ENCODE measurements at places on chromosomes 12 and 14.

DNA sequence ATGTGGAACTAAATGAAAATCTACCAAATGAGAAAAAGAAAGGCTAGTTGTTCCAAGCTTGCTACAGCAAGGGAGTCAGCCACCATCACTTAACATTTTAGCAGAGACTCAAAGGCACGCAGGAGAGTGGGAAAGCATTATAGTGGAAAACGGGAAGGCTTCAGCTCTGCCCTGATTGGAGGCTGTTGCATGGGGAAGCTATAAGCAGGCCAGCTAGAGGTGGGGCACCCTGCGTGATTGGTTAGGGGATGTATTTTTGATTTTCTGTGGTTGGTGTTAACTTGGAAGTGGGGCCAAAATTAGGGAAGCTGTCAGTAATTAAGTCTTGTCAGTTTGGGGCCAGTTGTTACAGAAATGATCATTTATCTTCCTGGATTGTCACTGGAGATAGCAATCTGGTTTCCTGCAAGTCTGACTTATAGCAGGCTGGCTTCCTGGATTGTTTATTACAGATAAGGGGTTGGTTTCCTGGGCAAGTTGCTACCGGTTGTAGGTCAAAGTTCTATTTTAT, 93.9 kb downstream of the FAR2 start:
- no peak for DNase-seq

DNA sequence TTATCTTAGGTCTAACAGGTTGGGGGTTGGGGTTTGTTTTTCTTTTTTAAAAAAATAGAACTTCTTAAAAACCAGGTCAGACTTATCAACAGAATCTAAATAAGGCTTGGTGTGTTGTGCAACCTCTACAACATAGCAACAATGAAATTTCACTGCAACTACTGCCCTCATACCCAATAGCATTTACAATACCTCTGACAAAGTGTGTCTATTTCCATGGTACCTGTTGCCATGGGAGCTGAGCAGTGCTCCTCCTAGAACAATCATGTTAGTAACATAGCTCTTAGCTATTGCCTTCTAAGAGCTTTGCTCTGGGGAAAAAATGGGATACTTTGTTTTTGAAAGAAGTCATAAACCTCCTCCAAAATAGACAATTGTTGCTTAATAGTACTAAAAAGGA, 103.3 kb upstream of the CCDC175 start:
- no peak for DNase-seq

GRCh38 chr14:89661392-89661791, 244.4 kb upstream of the FOXN3 start:
- no peak for DNase-seq

- DNase-seq, result no peak
These were observed 411.0 kb downstream of the LRIG3 start for GRCh38 chr12:58509116-58509885.

DNA sequence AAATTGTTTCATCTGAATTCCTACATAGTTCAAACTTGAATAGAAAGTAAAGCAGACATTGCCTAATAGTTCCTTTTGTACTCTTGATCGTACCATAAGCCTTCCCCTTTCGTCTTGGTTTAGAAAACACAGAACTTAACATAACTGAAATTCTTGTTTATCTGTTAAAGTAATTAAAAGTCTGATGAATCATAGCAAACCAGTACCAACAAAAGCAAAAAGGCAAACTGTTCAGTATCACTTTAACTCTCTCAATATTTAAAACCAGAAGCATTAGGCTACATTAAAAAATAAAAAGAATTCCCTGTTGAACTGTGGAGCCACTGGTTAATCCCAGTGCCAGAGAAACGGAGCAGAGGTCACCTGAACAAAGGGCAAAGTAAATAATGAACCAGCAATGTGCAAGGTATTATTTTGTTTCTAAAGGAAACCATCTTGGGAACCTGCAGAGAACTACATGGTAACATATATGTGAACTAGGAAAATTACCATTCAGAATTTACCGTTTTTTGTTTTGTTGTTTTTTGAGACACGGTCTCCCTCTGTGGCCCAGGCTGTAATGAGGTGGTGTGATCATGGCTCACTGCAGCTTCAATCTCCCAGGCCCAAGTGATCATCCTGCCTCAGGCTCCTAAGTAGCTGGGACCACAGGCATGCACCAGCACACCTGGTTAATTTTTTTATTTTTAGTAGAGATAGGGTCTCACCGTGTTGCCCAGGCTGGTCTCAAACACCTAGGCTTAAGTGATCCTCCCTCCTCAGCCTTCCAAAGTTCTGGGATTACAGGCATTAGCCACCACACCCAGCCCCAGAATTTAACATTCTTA, 17.1 kb upstream of the HIGD1C start:
- DNase-seq, result no peak

- DNase-seq, result no peak
These were observed 64.0 kb downstream of the NUMB start for GRCh38 chr14:73394317-73394716.

DNA sequence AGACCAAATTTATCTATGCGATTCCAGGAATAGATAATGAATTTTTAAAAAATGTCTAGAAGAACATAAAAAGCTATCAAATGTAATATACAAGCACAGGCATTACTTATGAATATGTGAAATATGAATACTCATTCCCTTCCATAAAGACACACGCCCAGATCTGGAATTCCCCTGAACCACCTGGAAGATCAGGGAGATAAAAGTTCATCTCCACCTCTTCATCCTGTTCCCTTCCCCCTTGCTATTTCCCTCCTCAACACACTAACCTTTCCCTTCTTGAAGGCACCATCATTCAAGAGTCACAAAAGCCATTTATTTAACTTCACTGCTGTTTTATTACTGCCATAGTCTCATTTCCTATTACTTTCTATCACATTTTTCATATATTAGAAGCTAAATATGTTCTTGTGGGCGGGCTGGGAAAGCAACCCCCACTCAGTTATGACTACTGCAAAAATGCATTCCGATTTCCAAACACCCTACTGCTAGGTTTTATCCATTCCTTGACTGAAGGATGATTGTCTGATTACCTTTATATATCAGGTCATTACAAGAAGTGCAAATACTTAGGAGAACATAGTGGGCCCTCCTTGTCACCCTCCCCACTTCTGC, 16.1 kb downstream of the FGD6 start:
- DNase-seq, result no peak

DNA sequence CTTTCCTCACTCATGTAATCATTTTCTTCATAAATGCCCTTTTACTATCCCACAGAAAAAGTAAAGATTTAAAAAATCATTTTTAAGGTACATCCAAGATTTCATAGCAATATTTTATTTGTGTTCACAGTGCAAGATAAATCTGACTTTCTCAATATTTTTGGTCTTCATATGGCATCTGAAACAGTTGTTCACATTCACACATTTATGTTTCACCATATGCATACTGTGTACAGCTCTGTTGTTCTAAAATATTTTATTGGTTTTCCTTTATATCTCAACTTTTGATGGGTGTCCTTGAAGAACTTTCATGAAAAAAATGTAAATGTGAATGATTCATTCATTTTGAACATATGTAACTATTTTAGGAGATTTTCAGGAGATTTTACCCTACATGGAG, 348.7 kb downstream of the SNAPC1 start:
- DNase-seq, result no peak

GRCh38 chr14:68473794-68474193, 319.1 kb downstream of the ZFP36L1 start:
- DNase-seq, result no peak

DNA sequence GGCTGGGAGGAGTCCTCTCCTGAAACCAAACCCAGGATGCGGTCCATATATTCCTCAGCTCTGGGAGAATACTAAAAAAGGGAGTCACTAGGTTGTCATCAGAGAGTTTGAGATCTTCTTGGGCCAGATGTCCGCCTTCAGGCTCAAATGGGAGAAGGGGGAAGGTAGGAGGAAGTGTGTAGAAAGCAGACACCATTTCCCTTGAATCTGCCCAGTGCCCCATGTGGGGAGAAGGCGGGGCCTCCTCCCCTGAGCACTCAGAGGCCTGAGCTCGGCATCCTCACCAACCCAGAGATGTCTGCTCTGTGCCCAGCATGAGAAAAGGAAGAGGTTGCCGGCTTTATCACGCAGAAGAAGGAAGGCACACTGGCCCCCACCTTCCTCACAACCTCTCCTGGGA, 37.3 kb downstream of the LTBP2 start:
- no peak for DNase-seq

DNA sequence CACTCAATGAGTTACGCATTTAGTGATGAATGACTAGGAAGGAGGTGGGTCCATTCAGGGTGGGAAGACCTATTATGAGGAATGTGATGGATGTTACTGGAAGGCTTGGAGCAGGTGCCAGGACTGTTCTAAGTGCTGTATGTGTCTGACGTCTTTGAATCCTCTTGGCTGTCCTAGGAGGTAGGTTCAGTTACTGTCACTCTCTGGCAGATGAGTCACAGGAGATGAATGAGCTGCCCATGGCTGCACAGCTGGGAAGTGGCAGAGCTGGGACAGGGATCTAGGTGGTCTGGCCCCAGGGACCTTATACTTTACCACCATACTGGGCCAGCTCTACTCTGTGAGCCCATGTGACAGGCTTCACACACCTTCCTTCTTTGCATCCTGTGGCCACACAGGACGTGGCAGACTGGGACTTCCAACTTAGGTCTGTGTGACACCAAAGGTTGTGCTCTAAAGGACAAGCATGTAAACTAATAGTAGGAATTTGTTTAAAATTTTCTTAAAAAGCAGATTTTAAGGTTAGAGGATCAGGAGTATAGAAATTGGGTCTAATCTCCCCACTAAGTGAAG, 24.0 kb downstream of the TCTN1 start:
- DNase-seq, result no peak

- DNase-seq, result no peak
These were observed 58.0 kb upstream of the CDKN3 start for GRCh38 chr14:54338696-54339317.

DNA sequence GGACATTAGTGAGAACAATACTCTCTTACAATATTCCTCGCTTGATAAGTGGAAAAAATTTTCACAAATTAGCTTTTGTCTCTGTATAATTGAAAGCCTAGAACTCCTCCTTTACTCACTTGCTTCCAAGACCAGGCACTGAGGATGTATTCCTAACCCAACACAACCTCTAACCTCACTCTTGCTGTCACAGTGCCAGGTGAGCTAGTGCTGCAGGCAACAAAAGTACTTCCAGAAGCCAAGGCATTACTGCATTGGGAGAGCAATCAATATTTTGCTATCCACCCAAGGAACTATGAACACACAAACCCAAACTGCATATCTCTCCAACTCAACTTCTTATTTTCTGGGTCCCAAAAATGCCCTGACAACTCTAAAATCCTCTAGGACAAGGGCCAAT, 1081.0 kb downstream of the VRK1 start:
- DNase-seq, result no peak

DNA sequence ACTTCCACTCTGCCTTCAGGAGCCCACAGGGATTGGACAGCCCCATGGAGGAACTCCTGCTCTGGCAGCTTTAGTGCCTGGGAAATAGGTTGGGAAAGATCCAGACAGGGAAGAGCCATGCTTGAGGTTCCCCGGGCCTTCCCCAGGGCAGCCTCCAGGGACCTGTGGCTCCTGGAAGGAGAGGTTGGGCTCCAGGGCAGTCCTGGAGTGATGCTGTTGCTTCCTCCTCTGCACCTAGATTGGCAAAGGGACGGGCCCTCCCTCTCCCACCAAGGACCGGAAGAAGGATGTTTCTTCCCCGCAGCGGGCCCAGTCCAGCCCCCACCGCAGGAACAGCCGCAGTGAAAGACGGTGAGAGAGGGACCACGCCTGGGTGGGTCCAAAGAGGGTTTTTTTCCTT, 16.5 kb downstream of the VASH1 start:
- no peak for DNase-seq

DNA sequence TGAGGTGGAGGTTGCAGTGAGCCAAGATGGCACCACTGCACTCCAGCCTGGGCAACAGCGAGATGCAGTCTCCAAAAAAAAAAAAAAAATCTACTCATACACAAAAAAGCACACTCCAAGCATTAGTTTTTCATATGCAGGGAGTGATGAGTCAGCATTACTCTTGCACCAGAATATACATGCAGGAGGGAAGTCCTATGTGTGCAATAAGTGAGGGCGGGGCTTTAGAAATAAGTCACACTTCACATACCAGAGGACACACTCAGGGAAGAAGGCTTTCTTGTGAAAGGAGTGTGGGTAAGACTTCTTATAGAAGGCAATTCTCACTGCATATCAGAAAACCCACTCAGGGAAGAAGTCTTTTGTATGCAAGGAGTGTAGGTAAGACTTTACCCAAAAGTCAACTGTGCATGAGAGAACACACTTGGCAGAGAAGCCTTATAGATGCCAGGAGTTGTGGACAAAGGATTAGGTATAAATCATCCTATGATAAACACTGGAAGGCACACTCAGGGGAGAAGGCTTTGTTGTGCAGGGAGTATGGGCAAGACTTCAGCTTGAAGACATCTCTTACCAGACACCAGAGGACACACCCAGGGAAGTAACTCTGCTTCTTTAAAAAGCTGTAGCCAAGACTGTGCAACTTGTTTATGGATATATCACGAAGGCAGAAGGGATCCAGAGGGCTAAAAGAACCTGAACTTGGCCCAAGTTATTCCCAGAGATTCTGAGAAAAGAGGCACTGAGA, 50.5 kb downstream of the ATF7 start:
- no peak for DNase-seq

DNA sequence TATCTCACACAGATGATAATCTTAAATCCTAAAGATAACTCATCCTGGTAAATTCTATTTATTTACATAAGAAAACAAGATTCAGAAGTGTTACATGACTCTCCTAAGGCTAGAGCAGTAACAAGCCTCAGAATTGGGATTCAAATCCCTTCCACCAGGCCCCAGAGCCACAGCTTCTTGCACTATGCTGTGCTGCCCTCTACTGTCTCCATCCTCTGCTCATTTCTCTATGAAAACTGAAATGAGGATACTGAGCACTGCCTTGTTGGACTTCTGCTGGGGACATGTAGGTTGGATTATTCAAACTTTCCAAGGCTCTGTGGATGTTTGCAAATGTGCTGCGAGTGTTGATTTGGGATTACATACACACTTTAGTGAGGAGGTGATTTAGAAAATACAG, 23.5 kb upstream of the C12orf50 start:
- no peak for DNase-seq

DNA sequence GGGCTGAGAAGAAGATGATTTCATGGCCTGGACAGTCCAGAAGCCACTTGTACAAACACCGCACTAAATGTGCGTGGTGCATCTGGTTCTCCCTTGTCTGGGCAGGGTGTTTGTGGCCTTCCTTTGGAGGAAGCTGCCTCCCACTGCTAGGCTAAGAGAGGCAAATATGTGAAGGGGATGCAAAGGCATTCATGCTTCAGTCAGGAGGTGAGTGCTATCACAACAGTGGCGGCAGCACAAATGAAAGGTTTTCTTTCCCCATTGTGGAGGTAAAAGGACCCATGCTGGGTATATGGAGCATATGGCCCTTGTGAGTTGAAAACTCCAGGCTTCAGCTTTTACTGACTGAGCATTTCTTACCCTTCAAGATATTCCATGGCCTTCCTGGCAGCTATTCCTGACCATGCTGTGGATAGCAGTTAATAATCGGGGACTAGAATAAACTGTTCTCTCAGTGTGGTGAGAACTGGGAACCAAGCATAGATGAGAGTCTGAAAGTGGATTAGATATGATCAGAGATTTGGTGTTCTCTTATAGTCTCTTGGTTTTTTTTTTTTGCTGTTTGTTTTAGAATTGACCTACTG, 69.9 kb downstream of the MYRFL start:
- DNase-seq, result no peak

Data from activated CD8-positive, alpha-beta memory T cell treated with anti-CD3 and anti-CD28 coated beads for 1 hour (primary cell).